ENCODE measurements at places on chromosomes 11 and 22. TPM values are rescaled to one million over a fixed set of nuclear protein-coding genes. Genes with fewer than 3 reads are reported as not detected.

DNA sequence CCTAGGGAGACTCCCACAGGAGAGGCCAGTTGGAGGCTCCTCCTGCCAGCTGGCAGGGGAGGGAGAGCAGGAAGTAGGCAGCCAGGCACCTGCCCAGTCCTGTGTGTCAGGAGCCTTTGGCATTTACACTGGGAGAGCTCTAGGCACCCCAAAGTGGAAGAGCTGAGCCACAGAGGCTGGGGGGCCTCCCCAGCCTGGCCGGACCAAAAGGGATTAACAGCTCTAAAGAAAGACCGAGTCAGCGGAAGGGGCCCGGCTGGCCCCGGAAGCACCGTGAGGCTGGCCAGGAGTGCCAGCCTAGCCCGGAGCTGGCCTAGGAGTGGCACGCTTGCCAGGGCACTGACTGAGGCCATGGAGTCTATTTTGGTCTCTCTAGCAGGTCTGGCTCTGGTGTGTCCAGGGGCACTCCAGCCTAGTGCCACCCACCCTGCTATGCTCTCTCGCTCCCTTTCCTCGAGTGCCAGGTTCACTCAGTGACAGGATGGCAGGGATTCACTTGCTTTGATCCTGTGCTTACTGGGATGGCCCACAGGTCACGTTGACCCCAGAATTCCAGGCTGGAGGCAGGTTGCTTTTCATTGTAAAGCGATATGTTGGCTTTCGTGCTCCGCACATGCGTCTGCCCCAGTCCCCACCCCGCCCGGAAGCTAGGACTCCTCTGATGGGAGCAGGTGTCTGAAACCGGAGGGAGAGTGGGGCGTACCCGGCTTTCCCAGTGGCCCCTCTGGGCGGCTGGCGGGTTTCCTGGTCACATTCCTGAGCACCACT, 3.3 kb upstream of the KMT5B start:
- no peaks in the 10 kb centered on the region for H3K27me3 ChIP-seq
- no peak overlapping the region for H3K27ac ChIP-seq
- no peaks in the 10 kb centered on the region for H3K36me3 ChIP-seq
- H3K4me3 ChIP-seq = no peak overlapping the region
- peaks cover 14% of the 10 kb centered on the region for H3K4me1 ChIP-seq
- no peak for DNase-seq

- H3K4me3 ChIP-seq = no peak overlapping the region
- no peaks in the 10 kb centered on the region for H3K27me3 ChIP-seq
- no peak for DNase-seq
- no peaks in the 10 kb centered on the region for H3K4me1 ChIP-seq
- H3K27ac ChIP-seq = no peak overlapping the region
These were observed 67.9 kb downstream of the ENTHD1 start for GRCh38 chr22:39825661-39826102.

The SHISA8 gene
- 1.3 TPM for total RNA-seq

The TSPO gene
- 68.7 TPM for total RNA-seq

The FAM83F gene
- total RNA-seq = 41.1 TPM

DNA sequence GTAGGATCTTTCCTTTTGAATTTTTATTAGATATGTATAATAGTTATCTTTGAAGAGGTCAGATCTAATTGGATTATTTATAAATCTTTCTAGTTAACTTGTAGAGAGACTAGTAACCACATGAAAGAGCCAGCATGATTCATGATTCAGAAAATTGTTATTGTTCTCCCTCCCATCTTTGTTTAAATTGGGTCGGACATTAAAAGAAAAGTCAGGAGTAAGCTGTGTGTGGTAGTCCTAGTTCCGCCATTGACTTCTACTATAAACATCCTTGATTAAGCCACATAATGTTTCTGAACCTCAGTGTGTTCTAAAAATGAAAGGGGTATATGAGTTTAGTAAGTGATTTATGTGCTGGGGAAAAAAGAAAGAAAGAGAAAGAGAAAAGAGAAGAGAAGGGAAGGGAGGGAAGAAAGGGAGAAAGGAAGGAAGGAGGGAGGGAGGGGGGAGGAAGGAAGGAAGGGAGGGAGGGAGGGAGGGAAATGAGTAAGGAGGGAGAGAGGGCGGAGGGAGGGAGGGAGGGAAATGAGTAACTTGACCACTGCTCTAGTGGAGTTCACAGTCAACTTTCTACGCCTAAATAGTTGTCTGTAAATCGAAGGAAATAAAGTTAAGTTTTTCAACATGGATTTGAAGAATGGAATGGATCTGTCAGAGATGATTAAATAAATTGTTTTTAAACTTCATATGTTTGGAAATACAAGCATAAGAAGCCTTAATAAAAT, 32.9 kb downstream of the SIK2 start:
- peaks cover 10% of the 10 kb centered on the region for H3K4me1 ChIP-seq
- no peak for DNase-seq
- no peaks in the 10 kb centered on the region for H3K27me3 ChIP-seq

- H3K36me3 ChIP-seq = no peaks in the 10 kb centered on the region
- H3K27me3 ChIP-seq = no peaks in the 10 kb centered on the region
- no peak for DNase-seq
- H3K27ac ChIP-seq = no peak overlapping the region
- no peaks in the 10 kb centered on the region for H3K4me1 ChIP-seq
These were observed 889.4 kb downstream of the KCNA4 start for GRCh38 chr11:29127461-29127860.

- H3K27me3 ChIP-seq = no peaks in the 10 kb centered on the region
- H3K4me3 ChIP-seq = no peak overlapping the region
- H3K4me1 ChIP-seq = no peaks in the 10 kb centered on the region
- H3K27ac ChIP-seq = no peak overlapping the region
- no peaks in the 10 kb centered on the region for H3K36me3 ChIP-seq
These were observed 18.2 kb downstream of the C11orf91 start for GRCh38 chr11:33682446-33682845.

DNA sequence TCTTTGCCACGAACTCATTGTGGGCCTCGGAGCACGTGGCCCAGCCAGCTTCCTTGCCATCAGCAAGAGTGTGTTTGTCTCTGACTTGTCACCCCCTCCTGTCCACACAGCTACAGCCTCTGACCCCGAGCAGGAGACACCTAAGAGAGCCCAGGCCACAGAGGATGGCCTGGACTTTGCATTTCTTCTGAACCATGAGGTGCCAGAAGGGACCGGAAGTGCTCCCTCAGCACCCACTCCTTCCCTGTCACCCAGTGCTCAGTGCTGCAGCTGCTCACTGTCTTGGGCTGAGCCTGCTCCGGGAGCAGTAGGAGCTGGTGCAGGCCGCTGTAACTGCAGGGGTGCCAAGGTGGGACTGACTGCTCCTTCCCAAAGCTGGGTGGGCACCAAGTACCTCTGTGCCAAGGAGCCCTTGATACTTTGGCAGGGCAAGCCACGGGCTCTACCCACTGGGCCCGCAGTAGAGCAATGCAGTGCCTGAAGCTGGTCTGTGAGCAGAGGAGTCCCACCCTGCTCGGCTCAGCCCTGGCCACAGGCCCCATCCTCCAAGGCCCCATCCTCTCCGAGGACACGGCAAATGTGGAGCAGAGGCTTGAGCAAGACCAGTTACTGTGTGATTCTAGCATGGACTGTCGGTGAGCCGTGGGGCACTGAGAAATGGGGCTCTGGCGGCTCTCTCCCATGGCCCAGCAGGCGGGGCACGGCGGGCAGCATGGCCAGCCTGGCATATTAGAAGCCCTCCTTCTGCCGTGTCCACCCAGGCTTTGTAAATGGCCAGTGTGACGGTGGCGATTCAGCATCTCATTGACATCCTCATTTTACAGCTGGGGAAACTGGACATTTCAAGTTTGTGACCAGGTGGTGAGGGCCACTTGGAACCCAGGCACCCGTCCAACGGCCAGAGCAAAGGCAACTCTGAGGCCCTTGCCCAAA, 6.3 kb downstream of the GRK2 start:
- H3K27me3 ChIP-seq = no peaks in the 10 kb centered on the region
- H3K4me3 ChIP-seq = no peak overlapping the region
- H3K4me1 ChIP-seq = peaks cover 97% of the 10 kb centered on the region
- no peak for DNase-seq
- no peaks in the 10 kb centered on the region for H3K36me3 ChIP-seq

- peaks cover 5% of the 10 kb centered on the region for H3K4me1 ChIP-seq
- no peak overlapping the region for H3K4me3 ChIP-seq
- no peaks in the 10 kb centered on the region for H3K27me3 ChIP-seq
- H3K36me3 ChIP-seq = no peaks in the 10 kb centered on the region
- DNase-seq = no peak
These were observed 3.9 kb downstream of the LRRC10B start for GRCh38 chr11:61512435-61512834.

DNA sequence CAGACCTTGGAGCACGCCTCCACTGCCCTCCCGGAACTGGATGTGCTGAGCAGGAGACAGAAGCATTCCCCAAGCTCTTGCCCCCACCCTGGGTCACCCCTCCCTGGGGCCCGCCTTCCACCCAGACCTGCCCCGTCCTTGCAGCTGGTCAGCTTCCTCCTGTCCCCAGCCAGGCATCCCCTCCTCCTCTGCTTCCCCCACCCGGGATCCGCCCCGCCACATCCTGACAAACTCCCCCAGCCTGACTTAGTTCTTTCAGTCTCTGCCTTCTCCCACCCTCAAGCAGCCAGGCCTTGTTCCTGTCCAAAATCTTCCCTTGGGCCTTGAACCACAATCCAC, 1.1 kb upstream of the PLXNB2 start:
- H3K36me3 ChIP-seq = no peaks in the 10 kb centered on the region
- H3K4me3 ChIP-seq = no peak overlapping the region
- no peaks in the 10 kb centered on the region for H3K27me3 ChIP-seq
- H3K27ac ChIP-seq = peak overlapping the region; percentile 83
- DNase-seq = peak; percentile 82

DNA sequence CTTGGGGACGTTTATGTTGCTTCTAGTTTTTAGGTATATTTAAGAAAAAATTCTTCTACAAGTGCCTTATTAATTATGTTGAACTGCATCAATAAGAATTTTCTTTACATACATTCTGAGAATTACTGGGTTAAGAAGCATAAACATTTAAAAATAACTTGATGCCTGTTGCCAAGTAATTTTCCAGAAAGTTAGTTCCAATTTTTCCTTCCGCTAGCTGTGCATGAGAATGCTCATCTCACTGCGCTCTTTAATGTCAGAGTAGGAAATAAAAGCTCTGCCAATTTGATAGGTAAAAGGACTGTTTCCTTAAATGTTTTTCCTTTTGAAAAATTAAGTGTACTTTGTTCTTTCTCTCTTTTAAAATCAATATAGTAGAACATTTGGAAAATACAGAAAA, 113.1 kb upstream of the ZBED5 start:
- no peaks in the 10 kb centered on the region for H3K36me3 ChIP-seq
- no peak for DNase-seq
- H3K27ac ChIP-seq = no peak overlapping the region

GRCh38 chr11:36142439-36142838, 146.8 kb downstream of the COMMD9 start:
- H3K36me3 ChIP-seq = no peaks in the 10 kb centered on the region
- H3K27me3 ChIP-seq = no peaks in the 10 kb centered on the region
- no peaks in the 10 kb centered on the region for H3K4me1 ChIP-seq
- no peak for DNase-seq
- no peak overlapping the region for H3K4me3 ChIP-seq

The ASRGL1 gene
- 119 TPM for total RNA-seq

DNA sequence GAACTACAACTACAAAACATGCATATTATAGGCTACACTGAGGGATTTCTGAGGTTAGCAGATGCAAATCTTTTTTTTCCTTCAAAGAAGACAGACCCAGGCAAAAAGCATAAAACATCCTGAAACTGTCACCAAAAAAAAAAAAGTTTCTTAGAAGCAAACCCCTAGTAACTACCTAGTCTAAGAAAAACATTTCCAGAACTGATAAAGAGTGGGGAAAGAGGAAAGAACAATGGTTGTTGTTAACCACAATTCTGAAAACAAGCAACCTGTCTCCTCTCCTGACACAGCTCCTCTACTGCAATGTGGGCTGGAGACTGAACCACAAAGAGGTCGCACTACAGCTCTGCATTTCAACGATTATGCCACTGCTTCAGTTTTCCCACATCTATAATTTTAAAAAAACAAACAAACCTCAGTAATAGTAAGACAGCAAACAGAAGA, 15.0 kb downstream of the DENND5A start:
- no peak overlapping the region for H3K27ac ChIP-seq
- H3K4me1 ChIP-seq = no peaks in the 10 kb centered on the region
- H3K36me3 ChIP-seq = no peaks in the 10 kb centered on the region
- H3K27me3 ChIP-seq = no peaks in the 10 kb centered on the region

GRCh38 chr22:36381513-36382128, 6.1 kb downstream of the MYH9 start:
- no peak for DNase-seq
- H3K4me1 ChIP-seq = peaks cover 17% of the 10 kb centered on the region
- no peaks in the 10 kb centered on the region for H3K36me3 ChIP-seq
- no peaks in the 10 kb centered on the region for H3K27me3 ChIP-seq
- no peak overlapping the region for H3K4me3 ChIP-seq
- no peak overlapping the region for H3K27ac ChIP-seq

DNA sequence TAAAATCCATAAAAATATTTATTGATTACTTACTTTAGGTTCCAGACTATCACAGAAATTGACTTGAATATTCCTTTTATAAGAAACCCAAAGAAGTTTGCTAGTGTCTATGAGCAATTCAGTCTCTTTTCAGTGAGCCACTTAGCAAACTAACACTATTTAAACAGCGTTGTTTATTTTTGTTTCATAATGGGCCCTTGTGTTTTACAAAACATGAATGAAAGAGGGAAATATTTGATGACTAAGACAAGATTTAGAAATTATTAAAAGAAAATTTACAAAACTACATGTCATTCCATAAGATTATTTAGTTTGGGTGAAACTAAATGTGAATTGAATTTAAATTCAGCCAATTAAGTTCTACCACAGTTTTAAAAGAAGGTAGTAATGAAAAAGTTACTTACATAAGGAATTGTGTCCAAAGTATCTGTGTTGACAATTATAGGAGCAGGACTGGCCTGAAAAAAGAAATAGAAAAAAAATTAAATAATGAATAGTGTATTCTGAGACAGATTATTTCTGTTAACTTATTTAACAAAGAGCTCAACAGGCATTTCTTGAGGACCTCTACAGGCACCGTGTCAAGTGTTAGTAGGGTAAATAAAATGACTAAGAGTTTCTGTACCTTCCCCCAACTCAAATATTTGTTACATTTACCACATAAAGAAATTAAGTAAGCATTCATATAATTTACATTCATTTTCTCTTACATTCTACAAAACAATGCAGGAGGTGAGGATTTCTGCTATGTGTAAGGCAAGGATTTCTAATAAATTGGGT, 964.9 kb upstream of the CCDC90B start:
- no peak overlapping the region for H3K27ac ChIP-seq
- peaks cover 8% of the 10 kb centered on the region for H3K4me1 ChIP-seq
- H3K27me3 ChIP-seq = no peaks in the 10 kb centered on the region
- no peaks in the 10 kb centered on the region for H3K36me3 ChIP-seq

The SCGB2A2 gene
- not detected for total RNA-seq

GRCh38 chr11:131811383-131811782, 441.0 kb downstream of the NTM start:
- no peaks in the 10 kb centered on the region for H3K4me1 ChIP-seq
- H3K27me3 ChIP-seq = no peaks in the 10 kb centered on the region
- H3K36me3 ChIP-seq = no peaks in the 10 kb centered on the region
- no peak overlapping the region for H3K27ac ChIP-seq

Data from testis (tissue), 5 donors.